Ascending aorta (tissue), 2 donors: ENCODE measurements at places on chromosomes 2 and 18. TPM values are rescaled to one million over a fixed set of nuclear protein-coding genes. Genes with fewer than 3 reads are reported as not detected.

DNA sequence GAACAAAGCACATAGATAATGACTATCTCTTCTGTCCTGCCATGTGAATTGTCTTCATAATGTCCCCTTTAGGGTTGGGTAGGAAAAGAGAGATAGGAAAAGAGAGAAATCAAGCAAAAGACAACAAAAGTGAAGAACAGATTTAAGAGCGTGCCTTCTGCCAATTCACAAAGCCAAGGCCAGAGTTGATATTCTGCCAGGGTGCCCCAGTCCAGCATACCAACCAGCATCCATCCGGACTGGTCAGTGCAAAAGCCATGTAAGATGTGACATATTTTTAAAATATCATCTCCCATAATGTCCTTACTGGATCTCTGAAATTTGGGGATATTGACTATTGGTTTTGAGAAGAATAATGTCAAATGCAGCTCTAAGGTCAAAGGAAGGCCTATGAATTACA lies 35.7 kb upstream of the KLF7 start:
- no peaks in the 10 kb centered on the region for H3K27me3 ChIP-seq
- H3K4me1 ChIP-seq = no peaks in the 10 kb centered on the region
- no peaks in the 10 kb centered on the region for H3K36me3 ChIP-seq
- no peak for DNase-seq

DNA sequence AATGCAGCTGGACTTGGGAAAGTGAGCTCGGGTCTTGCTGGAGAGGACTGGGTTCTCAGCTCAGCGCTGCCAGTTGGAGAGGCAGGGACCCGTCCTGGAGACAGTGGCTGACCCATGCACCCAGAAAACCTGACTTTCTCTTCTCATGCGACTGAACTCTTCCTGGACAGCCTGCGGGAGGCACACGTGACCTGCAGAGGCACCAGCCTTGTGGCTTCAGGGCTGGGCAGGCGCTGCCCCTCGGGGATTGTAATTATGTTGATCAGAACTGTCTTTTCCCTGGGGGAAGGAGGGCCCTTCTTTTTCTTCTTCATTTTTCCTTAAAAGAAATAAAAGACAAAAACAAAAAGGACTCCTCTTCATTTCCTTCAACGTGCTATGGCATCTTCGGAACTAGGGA lies 198.1 kb downstream of the VAPA start:
- no peaks in the 10 kb centered on the region for H3K27me3 ChIP-seq
- H3K36me3 ChIP-seq = no peaks in the 10 kb centered on the region
- no peak for DNase-seq
- H3K27ac ChIP-seq = no peak overlapping the region

DNA sequence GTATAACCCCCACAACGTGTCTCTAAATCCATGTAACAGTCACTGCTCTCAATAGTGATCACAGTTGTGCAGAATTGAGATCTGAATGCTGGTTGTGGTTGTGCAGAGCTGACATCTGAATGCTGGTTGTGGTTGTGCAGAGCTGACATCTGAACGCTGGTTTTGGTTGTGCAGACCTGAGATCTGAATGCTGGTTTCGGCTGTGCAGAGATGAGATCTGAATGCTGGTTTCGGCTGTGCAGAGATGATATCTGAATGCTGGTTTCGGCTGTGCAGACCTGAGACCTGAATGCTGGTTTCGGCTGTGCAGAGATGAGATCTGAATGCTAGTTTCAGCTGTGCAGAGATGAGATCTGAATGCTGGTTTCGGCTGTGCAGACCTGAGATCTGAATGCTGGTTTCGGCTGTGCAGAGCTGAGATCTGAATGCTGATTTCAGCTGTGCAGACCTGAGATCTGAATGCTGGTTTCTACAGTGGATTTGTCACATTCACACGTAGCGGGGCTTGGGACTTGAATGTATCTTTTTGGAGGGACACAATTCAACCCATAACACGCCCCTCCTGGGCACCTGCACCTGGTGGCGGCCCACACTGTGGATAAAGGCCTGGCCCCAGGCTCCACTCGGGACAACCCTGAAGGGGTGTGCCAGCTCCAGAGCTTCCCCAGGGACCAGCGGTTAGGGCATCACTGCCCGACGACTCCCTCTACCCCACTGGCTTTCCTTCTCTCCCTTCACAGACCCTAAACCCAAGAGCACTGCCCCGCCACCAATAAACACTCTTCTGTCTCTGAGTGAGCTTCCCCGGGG lies 51.1 kb upstream of the SLC66A3 start:
- H3K4me3 ChIP-seq = no peak overlapping the region
- no peaks in the 10 kb centered on the region for H3K27me3 ChIP-seq
- H3K27ac ChIP-seq = no peak overlapping the region
- H3K4me1 ChIP-seq = no peaks in the 10 kb centered on the region
- no peak for DNase-seq

DNA sequence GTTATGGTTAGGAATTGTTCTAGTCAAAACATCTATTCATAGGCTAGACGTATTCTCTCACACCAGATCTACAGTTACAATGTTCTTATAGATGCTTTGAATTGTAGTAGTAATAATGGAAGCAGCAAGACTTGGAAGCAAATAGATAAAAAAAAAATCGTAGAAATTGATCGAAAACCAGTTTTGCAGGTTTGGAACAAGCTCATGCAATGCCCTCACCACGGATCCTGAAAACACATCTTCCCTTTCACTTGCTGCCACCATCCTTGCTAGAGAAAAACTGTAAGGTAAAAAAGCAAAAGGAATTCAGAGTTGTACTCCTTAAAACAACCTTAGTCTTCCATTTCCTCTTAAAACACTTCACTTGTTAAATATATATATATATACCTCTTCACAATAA lies 4.4 kb downstream of the SULT1C4 start:
- no peaks in the 10 kb centered on the region for H3K36me3 ChIP-seq
- no peak overlapping the region for H3K27ac ChIP-seq
- no peak overlapping the region for H3K4me3 ChIP-seq
- no peak for DNase-seq

- H3K27me3 ChIP-seq = no peaks in the 10 kb centered on the region
- no peak overlapping the region for H3K27ac ChIP-seq
- H3K4me1 ChIP-seq = no peaks in the 10 kb centered on the region
- H3K4me3 ChIP-seq = no peak overlapping the region
Observed at GRCh38 chr2:40249577-40249976, 202.3 kb downstream of the SLC8A1 start.

GRCh38 chr2:237790353-237790752 lies 8.2 kb upstream of the RBM44 start:
- H3K4me3 ChIP-seq = no peak overlapping the region
- H3K27me3 ChIP-seq = no peaks in the 10 kb centered on the region

The COLEC11 gene
- total RNA-seq = 0.75 TPM

The PRKAG3 gene
- total RNA-seq = not detected
